Activated T-cell treated with anti-CD3 and anti-CD28 coated beads, Interleukin-2, amount 50 U/mL, for 72 hours (primary cell): ENCODE measurements at places on chromosomes 1 and 21. TPM values are rescaled to one million over a fixed set of nuclear protein-coding genes. Genes with fewer than 3 reads are reported as not detected.
A peak's percentile ranks its signal among the peaks of the same experiment; 100 is the strongest.

- H3K4me1 ChIP-seq: peaks cover 31% of the 10 kb centered on the region
- no peak for DNase-seq
- no peak overlapping the region for H3K27ac ChIP-seq
- H3K4me3 ChIP-seq: no peak overlapping the region
- H3K36me3 ChIP-seq: peaks cover 1% of the 10 kb centered on the region
Measured at GRCh38 chr1:10690484-10690883, 106.0 kb downstream of the CASZ1 start.

HSD3B2 gene
- not detected for total RNA-seq

- no peaks in the 10 kb centered on the region for H3K4me1 ChIP-seq
- no peaks in the 10 kb centered on the region for H3K36me3 ChIP-seq
- no peaks in the 10 kb centered on the region for H3K27me3 ChIP-seq
- H3K4me3 ChIP-seq: no peak overlapping the region
Measured at GRCh38 chr1:103942029-103942428, 192.3 kb downstream of the AMY1C start.

NLRP3 gene
- 0.38 TPM for total RNA-seq

- H3K36me3 ChIP-seq: no peaks in the 10 kb centered on the region
- no peaks in the 10 kb centered on the region for H3K27me3 ChIP-seq
- H3K4me3 ChIP-seq: no peak overlapping the region
- H3K4me1 ChIP-seq: peaks cover 14% of the 10 kb centered on the region
- no peak overlapping the region for H3K27ac ChIP-seq
Measured at GRCh38 chr1:153359241-153359640, 1.6 kb downstream of the S100A9 start.

GRCh38 chr1:230224101-230224960, 157.3 kb downstream of the GALNT2 start:
- no peak overlapping the region for H3K4me3 ChIP-seq
- peaks cover 2% of the 10 kb centered on the region for H3K36me3 ChIP-seq
- DNase-seq: no peak
- no peak overlapping the region for H3K27ac ChIP-seq

GBP7 gene
- 0.23 TPM for total RNA-seq

CR1L gene
- not detected for total RNA-seq

DNA sequence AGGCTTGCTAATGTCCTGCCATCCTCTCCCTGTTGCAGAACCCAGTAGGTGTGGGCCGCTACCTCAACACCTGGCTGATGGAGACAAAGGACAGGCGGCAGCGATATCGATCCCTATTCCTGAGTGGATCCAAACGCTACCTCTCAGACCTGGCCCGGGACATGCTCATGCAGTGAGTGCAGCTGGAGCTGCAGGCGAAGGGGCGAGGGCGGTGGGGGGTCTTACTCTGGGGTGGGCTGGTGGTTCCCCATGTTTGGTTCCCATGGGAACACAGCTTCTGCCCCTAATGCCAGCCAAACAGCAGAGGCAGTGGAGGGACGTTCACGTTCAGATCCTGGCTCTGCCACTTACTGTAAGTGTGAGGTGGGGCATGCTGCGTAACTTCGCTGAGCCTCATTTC, 15.8 kb upstream of the TTC22 start:
- H3K27ac ChIP-seq: no peak overlapping the region
- DNase-seq: no peak
- H3K36me3 ChIP-seq: no peaks in the 10 kb centered on the region
- no peak overlapping the region for H3K4me3 ChIP-seq
- no peaks in the 10 kb centered on the region for H3K27me3 ChIP-seq

GRCh38 chr1:119564548-119564947, 57.5 kb downstream of the HSD3B1 start:
- H3K27ac ChIP-seq: no peak overlapping the region
- no peak overlapping the region for H3K4me3 ChIP-seq
- no peaks in the 10 kb centered on the region for H3K36me3 ChIP-seq
- H3K4me1 ChIP-seq: no peaks in the 10 kb centered on the region
- DNase-seq: no peak

- DNase-seq: peak; percentile 49
- no peaks in the 10 kb centered on the region for H3K36me3 ChIP-seq
- H3K4me1 ChIP-seq: peaks cover 27% of the 10 kb centered on the region
Measured at GRCh38 chr21:38478782-38479181, 19.5 kb downstream of the ERG start.

DNA sequence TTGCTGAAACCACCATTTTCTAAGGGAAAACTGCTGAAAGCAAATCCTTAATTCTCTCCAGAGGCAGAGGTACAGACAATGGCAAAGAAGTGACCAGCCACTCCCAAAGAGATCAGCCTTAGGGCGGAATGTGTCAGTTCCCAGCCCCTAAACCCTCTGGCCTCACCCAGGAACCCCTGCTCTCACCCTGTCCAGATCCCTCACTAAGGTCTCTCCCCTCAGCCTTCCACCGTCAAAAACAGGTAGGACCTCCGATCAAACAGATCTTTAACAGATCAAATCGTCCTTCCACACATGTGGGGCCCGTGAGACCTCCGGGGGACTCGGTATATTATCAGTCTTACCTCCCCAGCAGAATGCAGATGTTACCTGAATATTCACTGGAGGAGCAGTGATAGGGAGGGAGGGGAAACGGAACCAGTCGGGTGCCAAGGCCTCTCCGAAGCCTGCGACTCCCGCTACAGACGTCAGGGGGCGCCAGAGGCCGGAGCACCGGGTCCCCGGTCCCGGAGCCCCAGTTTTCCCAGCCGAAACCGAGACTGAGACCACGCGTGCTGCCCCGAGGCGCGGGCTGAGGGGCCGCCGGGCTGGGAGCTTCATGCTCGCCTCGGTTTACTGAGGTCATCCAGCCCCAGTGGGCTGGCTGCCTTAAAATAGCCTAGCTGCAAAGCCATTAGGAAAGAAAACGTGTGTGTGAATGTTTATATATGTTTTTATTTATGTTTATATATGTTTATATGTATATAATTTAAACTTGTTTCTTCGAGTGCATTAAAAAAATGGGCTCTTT, 23.6 kb downstream of the GPA33 start:
- DNase-seq: peak; percentile 89
- H3K27ac ChIP-seq: no peak overlapping the region
- H3K4me1 ChIP-seq: no peaks in the 10 kb centered on the region
- peak overlapping the region; percentile 63 for H3K4me3 ChIP-seq
- H3K27me3 ChIP-seq: no peaks in the 10 kb centered on the region

DNA sequence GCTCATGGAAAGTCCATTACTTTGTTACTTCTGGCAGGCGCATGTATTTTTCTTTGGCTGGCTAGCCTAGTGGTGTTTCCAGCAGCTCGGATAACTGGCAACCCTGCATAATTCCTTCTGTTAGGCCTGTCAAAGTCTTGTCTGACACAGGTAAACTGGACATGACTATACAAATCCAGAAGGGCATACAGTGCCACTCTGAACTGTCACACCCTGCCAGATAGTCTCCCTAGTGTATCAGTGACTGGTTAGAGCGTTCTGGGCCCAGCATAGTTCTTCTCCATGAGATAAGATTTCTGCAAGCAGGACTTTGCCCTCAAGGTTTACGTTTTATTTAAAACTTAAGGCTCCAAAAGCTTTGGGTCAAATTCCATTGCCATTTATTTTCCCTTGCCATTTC, 177.7 kb upstream of the GORAB start:
- peaks cover 4% of the 10 kb centered on the region for H3K27me3 ChIP-seq
- no peak overlapping the region for H3K4me3 ChIP-seq
- H3K27ac ChIP-seq: no peak overlapping the region
- H3K4me1 ChIP-seq: no peaks in the 10 kb centered on the region

- H3K4me3 ChIP-seq: peak overlapping the region; percentile 92
- no peaks in the 10 kb centered on the region for H3K27me3 ChIP-seq
- peaks cover 60% of the 10 kb centered on the region for H3K4me1 ChIP-seq
- peaks cover 2% of the 10 kb centered on the region for H3K36me3 ChIP-seq
Measured at GRCh38 chr1:52365071-52365745, 797 bp downstream of the CC2D1B start.

ASAP3 gene
- total RNA-seq: 0.51 TPM

- no peak overlapping the region for H3K27ac ChIP-seq
- no peak overlapping the region for H3K4me3 ChIP-seq
- no peaks in the 10 kb centered on the region for H3K27me3 ChIP-seq
Measured at GRCh38 chr1:183880531-183881243, 75.8 kb downstream of the RGL1 start.

OLFML3 gene
- total RNA-seq: 1.0 TPM

DNA sequence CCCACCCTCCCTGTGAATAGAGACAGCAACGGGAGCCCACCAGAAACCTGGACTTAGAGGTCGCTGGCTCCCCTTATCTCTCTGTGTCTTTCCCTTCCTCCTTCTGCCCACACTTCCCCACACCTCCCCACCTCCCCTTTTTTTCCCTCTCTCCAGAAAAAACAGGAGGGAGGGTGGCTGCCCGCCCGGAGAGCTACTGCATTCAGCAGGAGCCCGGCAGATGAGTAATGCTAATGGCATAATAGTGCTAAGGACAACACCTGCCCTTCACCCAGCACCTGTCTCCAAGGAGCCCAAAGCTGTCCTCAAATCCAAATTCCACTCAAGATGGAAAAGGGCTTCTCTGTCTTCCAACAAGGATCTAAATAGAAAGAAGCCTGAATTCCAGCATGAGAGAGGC, 11.4 kb upstream of the PRELP start:
- H3K27me3 ChIP-seq: peaks cover 22% of the 10 kb centered on the region
- no peak for DNase-seq
- H3K36me3 ChIP-seq: no peaks in the 10 kb centered on the region
- no peak overlapping the region for H3K27ac ChIP-seq
- H3K4me1 ChIP-seq: no peaks in the 10 kb centered on the region

GRCh38 chr1:162022626-162023025, 1.0 kb downstream of the OLFML2B start:
- H3K36me3 ChIP-seq: no peaks in the 10 kb centered on the region
- no peak for DNase-seq
- H3K4me1 ChIP-seq: peaks cover 5% of the 10 kb centered on the region
- peak overlapping the region; percentile 93 for H3K4me3 ChIP-seq
- no peak overlapping the region for H3K27ac ChIP-seq
- peaks cover 45% of the 10 kb centered on the region for H3K27me3 ChIP-seq

DNA sequence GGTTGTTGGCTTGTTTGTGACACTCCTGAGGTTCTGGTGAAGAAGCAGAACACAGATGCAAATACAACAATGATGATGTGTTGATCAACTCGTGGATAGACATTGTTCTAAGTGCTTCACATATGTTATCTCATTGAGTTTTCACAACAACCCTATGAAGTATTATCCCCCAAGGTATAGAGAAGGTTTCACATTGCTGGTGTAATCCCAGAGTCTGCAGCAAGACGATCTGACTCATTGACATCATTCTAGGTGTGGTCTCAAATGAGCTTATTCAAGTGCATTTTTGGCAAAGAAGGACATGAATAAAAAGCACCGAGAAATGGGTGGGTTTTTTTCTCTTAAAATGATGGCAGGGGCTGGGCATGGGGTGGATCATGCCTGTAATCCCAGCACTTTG, 64.1 kb upstream of the SCAF4 start:
- no peak for DNase-seq
- no peak overlapping the region for H3K27ac ChIP-seq
- peaks cover 31% of the 10 kb centered on the region for H3K27me3 ChIP-seq
- no peak overlapping the region for H3K4me3 ChIP-seq

SPAG17 gene
- total RNA-seq: not detected

GRCh38 chr1:1833456-1833855, 55.2 kb upstream of the NADK start:
- peak overlapping the region; percentile 58 for H3K27ac ChIP-seq
- peaks cover 6% of the 10 kb centered on the region for H3K36me3 ChIP-seq
- no peak overlapping the region for H3K4me3 ChIP-seq
- no peaks in the 10 kb centered on the region for H3K27me3 ChIP-seq

DNA sequence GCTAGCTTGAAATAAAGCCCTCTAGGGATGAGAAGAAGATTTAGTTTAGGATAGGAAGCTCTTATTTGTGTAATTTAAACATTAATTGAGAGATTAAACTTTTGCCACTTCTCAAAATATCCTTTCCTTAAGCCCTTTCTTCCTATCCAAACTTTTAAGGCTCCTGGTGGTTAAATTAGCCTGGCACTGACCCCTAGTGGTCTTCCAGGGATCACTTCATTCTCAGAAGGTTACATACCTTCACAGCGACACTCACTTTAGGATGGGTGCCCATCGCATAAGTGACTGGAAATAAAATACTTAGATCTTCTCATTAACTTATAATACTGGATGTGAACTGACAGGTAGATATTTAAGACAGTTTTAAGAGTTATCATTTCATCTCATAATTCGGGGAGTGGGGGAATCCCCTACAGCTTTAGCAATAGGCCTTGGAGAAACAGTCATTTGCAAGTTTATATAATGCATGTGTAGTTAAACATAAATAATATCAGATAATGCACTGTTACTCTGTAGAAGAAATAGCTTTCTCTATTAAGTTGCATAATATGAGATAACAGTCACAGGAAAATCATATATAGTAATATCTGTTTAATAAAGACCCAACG, 7.4 kb downstream of the LHX9 start:
- no peak overlapping the region for H3K4me3 ChIP-seq
- DNase-seq: no peak
- H3K36me3 ChIP-seq: no peaks in the 10 kb centered on the region
- peaks cover 33% of the 10 kb centered on the region for H3K4me1 ChIP-seq

- H3K27me3 ChIP-seq: no peaks in the 10 kb centered on the region
- H3K27ac ChIP-seq: no peak overlapping the region
- H3K36me3 ChIP-seq: no peaks in the 10 kb centered on the region
- DNase-seq: no peak
- no peaks in the 10 kb centered on the region for H3K4me1 ChIP-seq
Measured at GRCh38 chr21:30126576-30126975, 40.0 kb downstream of the CLDN17 start.

DNA sequence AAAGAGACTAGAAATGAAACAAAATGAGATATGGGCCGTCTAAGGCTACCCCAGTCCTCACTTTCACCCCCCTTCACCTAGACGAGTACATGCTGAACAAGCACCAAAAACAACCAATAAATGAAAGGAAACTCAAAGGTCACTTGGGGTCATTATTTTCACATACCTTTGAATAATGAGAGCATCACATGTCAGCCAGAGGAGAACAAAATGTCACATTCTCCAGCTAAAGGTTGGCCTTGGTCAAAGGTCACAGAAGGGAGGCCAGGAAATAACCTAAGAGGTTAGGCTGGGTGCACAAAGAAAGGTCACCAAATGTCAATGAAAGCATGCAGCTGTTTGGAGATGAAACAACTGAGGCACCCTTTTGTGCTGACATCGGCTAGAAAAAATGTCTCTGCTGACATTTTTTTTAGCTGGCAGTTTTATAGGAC, 288.7 kb upstream of the USP25 start:
- H3K27me3 ChIP-seq: no peaks in the 10 kb centered on the region
- no peaks in the 10 kb centered on the region for H3K36me3 ChIP-seq
- H3K4me1 ChIP-seq: peaks cover 29% of the 10 kb centered on the region
- no peak overlapping the region for H3K4me3 ChIP-seq

DNA sequence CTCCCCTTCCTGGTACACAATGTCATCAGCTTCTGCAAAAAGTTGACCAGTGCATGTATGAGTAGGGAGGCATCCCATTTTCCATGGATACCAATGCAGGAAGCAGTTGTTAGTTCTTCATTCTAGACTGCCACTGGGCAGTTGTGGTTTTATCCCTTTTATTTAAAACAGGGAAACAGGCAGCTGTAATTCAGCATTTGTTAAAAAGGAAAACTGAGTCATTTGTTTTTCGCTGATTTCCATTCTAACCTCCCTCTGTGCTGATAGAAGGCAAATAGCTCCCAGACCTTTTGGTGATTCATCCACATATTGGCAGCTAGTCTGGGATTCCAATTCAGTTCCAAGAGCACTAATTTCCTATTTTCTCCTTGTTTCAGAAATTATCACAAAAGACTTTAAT, 21.1 kb upstream of the ABCA4 start:
- H3K27ac ChIP-seq: no peak overlapping the region
- H3K4me1 ChIP-seq: no peaks in the 10 kb centered on the region
- H3K4me3 ChIP-seq: no peak overlapping the region
- no peaks in the 10 kb centered on the region for H3K36me3 ChIP-seq

SMG7 gene
- total RNA-seq: 57.9 TPM

TMEM82 gene
- total RNA-seq: 0.49 TPM

- no peak for DNase-seq
- peaks cover 8% of the 10 kb centered on the region for H3K4me1 ChIP-seq
Measured at GRCh38 chr21:26085127-26085526, 85.4 kb downstream of the APP start.

FAM229A gene
- total RNA-seq: 14.0 TPM
